Fibroblast of skin of right biceps (primary cell): ENCODE measurements at places on chromosomes 5 and 9.

DNA sequence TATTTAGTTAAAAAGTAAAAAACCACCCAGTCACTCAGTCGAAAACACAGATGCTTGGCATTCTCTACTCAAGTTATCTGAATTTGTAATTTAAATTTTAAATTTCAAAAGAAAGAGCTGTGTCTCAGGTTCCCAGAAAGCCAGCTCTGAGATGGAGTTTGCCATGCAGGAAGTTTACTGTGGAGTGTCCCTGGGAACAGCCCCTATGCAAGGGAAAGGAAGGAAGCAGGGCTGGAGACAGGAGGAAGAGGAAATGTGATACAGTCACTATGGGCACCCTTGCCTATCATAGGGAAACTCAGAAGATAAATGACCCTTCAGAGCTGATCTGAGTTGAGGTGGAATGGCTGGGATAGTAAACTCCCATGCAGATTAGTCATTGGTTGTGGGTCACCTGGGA lies 408.8 kb upstream of the ACTBL2 start:
- no peak for DNase-seq

- no peak for DNase-seq
Measured at GRCh38 chr5:56565283-56565615, 250.1 kb upstream of the MAP3K1 start.

- peak; percentile 26 for DNase-seq
Measured at GRCh38 chr5:31954091-31954490, 220.0 kb downstream of the GOLPH3 start.

GRCh38 chr5:57895766-57896165 lies 413.2 kb upstream of the ACTBL2 start:
- peak; percentile 49 for DNase-seq

GRCh38 chr5:22621084-22621483 lies 232.1 kb downstream of the CDH12 start:
- no peak for DNase-seq
